ENCODE measurements at places on chromosomes 3 and 15.

GRCh38 chr15:87477737-87478686 is 778.5 kb downstream of the NTRK3 start:
- peak; percentile 57 for DNase-seq

DNA sequence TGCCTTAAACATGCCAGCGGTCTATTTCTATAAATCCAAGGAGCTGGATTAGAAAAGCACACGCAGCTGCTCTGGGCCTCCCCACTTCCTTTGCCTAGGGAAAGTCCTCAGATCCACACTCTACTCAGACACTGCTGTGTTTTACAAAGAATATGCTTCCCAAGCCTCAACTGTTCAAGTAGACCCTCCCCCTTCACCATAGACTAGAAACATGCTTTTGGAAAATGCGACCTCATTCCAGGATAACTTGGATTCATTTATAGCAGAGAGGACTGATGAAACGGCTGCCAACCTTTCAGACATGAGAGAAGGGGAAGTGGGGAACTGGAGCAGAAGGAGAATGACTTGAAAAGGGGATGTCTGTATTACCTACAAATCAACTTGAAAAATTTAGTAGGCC is 64.0 kb downstream of the P3H2 start:
- no peak for DNase-seq

- peak; percentile 16 for DNase-seq
Observed at GRCh38 chr3:103786296-103786695, 1351.5 kb downstream of the ZPLD1 start.

GRCh38 chr3:100023595-100023994 is 90.7 kb downstream of the FILIP1L start:
- no peak for DNase-seq

GRCh38 chr3:62378921-62379320 is 5.6 kb upstream of the FEZF2 start:
- no peak for DNase-seq

DNA sequence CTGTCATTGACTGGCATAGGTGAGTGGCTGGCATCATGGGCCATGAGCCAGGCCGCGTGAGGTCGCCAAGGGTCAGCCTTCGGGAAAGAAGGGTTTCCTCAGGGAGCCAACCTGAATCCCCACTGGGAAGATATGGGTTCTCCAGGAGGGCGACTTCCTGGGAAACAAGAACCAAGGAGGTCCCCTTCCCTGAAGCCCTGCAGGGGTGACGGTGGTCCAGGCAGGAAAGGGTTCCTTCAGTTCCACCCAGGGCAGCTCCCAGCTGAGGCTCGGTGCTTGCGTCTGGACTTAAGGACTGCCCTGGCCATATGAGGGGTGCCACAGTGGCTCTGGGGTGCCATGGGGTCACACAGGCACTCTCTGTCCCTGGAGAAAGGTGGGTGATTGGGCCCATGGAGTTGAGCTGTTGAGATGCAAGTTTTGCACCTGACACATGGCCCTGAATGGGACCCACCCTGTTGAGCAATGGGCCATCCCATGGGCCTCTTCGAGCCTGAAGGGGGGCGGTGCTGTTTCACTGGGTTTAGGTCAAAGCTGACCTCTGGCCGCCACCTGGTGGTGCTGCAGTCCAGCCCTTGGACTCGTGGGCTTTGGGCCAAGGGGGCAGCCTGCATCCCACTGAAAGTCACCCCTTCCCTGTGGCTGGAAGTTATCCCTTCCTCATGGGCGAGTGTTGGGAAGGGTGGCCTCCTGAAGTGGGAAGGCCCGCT is 228.1 kb downstream of the SNRPN start:
- DNase-seq = no peak

DNA sequence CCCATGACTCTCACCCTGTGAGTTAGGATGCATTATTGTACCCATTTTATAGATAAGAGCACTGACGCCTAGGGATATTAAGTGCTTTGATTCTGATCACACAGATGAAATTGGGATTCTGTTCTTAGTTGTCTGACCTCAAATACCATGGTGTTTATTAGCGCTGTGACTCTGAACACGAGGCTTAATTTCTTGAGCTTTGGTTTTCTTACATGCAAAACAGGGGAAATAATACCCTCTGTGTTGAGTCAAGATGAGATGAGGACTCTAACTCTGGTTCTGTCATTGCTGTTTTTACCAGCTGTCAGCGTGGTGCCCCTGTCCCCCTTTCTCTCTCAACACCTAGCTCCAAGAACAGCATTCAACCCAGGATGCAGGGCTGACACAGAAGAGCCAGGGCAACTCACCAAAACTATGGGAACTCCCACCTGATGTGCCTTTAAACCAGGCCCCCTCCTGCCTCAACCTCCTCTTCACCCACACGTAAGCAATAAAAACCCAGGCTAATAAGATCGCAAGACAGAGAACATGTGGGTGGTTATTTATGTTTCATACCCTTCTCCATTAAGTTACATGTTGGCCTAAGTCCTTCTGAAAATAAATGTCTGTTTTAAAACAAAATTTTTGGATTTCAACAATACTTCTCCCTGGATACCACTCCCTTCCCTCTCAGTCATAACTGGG is 100.1 kb upstream of the SPATA12 start:
- no peak for DNase-seq

GRCh38 chr3:39401983-39402382 is 4.5 kb upstream of the RPSA start:
- DNase-seq = no peak

DNA sequence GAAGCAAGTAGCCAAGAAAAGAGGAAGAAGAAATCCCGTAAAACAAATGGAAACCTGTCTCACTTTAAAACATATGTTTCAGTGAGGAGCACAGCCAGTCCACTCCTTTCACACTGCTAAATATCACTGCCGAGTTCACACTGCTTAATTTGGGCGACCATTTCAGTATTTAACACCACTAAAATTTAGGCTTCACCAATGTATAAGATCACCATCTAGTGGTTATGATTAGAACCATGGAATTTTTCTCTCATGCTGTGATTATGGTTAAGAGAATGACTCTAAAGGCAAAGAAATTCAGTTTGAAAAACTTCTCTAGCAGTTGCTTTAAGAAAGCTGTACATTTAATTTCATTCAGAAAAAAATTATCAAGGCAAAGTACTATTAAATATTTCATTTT is 16.6 kb downstream of the SLC4A7 start:
- no peak for DNase-seq

DNA sequence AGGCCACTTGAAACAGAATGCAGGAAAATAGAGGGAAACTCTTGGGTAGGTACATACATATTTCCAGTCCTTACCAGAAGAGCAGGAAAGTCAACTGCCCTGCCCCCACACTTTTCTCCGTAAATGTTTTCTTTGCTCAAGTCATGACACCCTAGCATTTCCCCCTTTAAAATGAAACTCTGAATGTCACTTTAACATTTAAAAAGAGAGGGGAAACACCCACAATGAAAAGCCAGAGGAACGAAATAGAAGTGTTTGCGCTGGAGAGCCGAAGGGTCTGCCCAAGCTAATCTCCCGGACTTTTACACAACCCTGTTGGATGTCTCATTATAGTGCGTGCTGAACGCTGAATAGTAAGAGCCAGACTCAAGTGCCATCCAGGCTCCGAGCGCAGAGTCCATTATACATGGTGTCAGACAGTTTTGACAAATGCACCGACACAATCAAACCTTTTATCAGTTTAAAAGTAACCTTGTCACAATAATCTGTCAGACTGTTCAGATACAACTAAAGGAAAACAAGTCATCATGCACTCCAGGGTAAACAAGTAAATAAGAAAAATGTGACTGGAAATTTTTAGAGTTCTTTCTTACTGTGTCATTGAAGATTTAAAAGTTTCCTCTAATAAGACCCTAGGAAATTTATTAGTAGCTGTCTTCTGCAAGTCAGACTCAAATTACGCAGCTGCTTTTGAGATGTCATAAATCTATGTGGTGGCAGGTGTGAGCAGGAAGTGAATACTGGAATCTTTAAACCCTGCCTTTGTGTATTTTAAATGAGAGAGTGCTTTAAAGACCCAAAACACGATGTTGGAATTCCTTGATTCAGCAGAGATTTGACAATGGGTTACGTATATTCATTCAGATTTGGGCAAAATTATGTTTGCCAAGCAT is 159.8 kb downstream of the RBMS3 start:
- DNase-seq = peak; percentile 34

DNA sequence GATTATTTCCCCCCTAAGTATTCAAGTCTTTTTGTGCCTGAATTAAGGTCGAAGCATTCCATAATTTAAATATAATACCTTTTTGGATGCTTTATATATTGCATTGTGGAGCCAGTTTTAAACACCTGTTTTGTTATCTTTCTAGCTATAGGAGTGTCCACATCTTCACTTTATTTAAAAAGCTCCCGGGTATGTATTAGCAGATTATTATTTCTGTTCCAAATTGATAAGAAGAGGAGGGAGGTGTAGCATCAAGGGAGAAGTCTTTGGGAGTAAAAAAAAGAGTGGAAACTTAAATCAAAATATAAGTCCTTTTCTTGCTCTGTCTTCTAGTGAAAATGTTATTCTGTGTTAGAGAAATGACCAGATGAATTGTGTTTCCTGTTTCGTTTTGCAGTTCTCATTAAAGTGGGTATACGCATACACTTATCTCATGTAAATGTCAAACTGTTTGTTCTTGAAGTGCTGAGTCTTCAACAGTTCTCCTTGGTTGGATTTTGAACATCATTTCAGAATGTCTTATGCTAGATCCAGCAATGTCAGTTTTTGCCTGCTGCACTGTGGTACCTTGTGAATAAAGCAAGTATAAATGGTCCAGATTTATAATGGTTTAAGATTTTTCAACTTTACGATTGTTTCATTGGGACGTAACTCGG is 105.8 kb downstream of the FNDC3B start:
- DNase-seq = no peak

DNA sequence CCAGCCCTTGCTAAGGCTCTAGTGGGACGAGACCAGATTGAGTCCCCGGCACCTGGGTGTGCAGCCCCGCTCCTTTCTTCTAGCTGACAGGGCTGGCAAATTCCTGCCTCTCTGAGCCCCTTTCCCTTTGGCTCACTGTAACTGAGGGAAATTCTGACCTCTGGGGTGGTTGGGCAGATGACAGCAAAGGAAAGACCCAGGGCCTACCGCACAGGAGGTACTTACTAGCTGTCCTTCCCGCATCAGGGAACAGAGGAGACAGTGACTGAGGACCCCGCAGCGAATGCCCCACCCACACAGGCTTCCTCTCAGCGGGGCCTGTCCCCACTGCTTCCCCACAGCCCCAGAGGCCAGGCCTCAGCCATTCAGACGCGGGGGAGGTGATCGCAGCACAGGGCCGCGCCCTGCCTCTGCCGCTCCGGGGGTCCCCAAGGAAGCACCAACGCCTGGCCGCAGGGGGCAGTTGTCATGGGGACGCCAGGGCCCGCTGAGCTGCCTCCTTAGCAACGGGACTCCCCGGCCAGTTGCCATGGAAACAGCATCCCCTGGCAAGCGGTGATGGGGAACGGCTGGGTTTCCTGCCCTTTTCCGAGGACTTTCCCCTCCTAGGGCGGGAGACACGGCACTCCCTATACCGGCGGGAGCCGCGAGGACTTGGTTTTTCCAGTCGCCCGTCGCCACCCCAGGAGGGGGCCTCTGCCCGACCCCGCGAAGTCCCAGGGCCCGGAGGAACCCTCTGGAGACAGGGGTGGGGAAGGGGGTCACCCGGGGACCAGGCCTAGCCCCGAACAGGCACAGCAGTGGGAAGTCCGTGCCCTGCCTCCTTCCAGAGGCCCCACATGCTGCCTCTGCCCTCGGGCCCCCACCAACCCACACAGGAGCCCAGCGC is 50.1 kb downstream of the HCN4 start:
- no peak for DNase-seq

DNA sequence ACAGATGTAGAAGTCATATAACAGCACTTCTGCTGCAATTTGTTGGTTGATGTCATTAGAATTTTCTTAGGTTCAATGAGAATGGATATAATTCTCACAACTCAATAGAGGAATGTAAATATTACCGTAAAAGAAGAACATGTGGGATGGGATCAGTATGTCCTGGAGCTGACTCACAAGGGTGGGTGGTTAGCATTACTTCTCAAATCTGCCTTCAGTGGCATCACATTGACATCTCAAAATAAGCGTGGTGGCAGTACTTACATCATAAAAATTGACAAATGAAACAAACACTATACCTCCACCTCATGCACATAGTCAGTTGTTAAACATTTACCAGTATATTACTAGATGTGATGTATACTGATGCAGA is 1068.0 kb upstream of the CADM2 start:
- DNase-seq = no peak

- no peak for DNase-seq
Observed at GRCh38 chr15:95501865-95502264, 828.6 kb upstream of the NR2F2 start.

DNA sequence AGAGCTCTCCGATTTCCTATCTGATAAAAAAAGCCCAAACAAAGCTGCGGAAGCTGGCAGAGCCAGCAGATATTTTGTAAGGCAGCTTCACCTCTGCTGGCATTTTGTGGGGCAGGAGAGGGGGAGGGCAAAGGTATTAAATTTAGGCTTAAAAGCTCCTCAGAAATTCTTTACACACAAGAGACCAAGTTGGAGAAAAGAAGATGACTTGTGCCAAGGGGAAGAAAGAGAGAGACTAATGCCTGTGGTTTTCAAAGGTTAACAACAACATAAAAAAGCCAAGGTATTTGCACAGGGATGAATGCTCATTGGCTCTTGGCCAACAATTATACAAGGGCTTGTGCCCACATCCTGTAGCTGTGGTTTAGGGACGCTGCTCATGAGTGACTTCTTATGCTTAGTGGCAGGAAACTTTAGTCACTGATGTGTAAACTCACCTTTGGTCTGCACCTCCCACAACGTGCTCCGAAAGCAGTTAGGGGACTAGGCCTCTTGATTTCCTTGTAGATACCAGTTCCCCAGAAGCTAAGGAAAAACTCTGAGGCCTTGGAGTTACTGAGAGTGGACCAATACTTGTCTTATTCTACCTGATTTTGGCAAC is 152.9 kb downstream of the TPRG1 start:
- peak; percentile 71 for DNase-seq

- DNase-seq = no peak
Observed at GRCh38 chr3:152084441-152085158, 184.1 kb upstream of the MBNL1 start.

DNA sequence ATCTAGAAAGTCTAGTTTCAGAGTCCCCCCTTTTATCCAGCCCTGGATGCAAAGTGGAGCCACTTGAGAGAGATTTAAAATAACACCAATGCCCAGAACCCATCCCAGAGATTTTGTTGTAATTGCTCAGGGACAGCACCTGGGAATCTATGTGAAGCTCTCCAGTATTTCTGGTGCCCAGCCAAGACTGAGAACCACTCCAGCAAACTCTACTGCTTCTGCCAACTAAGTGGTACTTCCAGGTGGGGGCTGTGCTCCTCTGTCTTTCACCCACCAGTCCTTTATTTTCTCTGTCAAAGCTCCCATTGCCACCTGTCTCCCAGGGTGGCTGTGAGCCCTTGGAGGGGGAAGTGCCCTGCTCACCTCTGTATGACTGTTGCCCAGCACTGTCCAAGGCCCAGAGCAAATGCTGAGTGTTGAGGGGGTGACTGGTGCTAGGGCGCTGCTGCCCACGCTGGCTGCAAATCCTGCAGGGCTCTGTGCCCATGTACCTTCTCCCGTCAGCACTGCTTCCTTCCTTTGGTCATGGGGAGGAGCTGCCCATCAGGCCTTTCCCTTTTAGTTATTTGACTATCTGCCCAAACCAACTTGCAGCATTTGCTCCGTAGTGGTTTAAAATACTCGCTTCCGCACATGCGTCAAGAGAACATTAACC is 9.4 kb downstream of the CLSTN2 start:
- peak; percentile 4 for DNase-seq
